Occipital lobe (tissue), 3 donors: ENCODE measurements at places on chromosomes 4 and X.

- no peak for DNase-seq
Observed at GRCh38 chr4:104966349-104967033, 180.2 kb upstream of the TET2 start.

DNA sequence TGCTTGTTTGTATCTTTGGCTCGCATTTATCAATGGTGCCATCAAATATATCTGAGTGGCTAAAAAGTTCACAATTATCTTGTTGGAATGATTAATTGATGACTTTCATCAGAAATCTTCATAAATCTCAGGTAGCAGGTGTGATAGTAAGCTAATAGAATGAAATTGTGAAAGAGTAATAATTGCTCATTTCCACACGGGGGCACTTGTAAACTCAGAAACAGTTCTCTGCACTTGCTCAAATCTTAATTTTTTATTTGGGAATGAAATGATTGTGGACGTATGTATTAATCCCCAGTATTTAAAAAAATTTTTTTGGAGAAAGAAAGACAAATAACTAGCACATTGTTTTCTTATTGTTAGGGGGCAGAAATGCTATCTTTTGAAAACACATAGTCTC, 132.8 kb downstream of the DTHD1 start:
- no peak for DNase-seq

GRCh38 chr4:108651014-108651791, 804 bp downstream of the OSTC start:
- DNase-seq: no peak

GRCh38 chr4:98343626-98344025, 82.4 kb downstream of the RAP1GDS1 start:
- DNase-seq: no peak

DNA sequence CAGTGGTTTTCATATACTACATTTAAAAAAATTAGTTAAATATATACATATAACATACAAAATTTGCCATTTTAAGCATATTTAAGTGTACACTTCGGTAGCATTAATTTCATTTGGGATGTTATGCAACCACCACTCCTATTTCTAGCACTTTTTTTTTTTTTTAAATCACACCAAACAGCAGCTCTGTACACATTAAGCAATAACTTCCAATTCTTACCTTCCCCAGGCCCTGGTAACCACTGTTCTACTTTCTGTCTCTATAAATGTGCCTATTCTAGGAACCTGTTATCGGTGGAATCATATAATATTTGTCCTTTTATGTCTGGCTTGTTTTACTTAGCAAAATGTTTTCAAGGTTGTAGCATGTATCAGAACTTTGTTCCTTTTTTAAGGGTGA, 39.1 kb downstream of the TMEM164 start:
- DNase-seq: no peak

GRCh38 chr4:42397635-42398170, 415 bp downstream of the SHISA3 start:
- DNase-seq: no peak

DNA sequence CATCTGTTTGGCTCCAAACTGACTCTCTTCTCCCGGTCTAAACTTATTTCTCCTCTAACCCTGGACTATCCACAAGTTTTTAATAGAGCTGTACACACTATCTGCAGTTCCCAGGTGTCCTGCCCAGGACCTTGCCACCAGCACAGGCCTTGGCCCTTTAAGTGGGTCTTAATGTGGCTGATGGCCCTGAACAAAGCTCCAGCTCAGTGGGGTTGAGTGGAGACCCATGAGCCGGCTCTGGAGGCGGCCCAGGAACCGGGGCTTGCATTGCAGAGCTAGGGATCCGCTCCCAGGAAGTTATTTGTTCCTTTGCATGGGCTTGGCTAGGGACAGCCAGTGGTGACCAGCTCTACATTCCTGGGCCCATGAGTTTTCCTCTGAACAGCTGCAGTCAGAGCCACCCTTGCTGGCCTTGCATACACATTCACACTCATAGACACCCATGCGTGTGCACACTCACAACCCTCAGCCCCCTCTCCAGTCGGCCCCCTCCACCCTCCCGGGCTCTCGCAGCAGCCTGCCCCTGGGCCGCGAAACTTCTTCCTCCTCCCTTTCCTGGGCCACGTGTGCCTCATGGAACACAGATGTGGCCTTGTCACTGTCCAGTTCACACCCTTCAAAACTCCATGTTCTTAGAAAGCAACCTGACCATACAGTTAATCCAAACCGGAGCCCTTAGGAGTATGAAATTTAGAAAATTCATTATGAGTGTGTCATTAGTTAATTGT, 58.2 kb downstream of the GPR143 start:
- no peak for DNase-seq

DNA sequence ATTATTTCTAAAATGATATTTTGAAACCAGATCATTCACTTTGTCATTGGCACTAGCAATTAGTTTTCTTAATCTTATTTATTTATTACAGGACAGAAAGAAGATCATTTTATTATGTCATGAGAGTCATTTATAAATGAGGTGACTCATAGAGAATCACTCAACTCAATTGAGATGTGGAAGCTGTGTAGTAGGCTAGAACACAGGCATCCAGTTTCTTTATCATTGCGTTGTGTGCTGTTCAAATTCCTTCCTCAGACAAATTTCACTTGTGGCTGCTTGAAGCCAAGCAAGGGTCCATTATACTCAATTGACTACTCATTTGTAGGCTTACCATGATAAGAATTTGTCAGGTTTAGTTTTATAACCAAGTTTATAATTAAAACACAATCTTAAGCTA, 87.6 kb downstream of the MRPL1 start:
- no peak for DNase-seq

- DNase-seq: no peak
Observed at GRCh38 chr4:142383800-142384470, 462.2 kb downstream of the INPP4B start.

- no peak for DNase-seq
Observed at GRCh38 chr4:177190995-177191580, 118.6 kb upstream of the NEIL3 start.

DNA sequence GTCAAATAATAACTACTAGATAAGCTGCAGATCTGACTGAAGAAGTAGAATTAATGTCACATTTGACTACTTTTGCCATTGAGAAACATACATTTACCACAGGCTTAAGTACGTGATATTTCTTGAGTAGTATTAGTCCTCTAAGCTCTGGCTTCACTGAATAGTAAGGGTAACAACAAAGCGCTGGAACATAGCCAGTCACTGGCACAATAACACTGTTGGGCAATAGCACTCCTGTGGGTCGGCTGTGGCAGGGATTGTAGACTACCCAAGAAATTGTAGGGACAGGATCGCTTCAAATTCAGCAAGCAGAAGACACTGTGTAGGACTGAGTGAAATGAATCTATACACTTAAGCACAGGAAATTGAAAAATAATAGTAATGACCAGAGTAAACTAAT, 27.1 kb upstream of the IL15 start:
- no peak for DNase-seq

DNA sequence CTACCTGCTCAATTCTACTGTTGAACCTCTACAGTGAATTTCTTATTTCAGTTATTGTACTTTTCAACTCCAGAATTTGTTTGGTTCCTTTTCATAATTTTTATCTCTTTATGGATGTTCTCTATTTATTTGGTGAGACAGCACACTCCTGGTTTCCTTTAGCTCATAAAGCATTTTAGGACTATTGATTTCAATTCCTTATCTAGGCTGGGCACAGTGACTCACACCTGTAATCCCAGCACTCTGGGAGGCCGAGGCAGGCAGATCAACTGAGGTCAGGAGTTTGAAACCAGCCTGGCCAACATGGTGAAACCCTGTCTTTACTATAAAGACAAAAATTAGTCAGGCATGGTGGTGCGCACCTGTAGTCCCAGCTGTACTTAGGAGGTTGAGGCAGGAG, 57.7 kb downstream of the THOC2 start:
- no peak for DNase-seq

DNA sequence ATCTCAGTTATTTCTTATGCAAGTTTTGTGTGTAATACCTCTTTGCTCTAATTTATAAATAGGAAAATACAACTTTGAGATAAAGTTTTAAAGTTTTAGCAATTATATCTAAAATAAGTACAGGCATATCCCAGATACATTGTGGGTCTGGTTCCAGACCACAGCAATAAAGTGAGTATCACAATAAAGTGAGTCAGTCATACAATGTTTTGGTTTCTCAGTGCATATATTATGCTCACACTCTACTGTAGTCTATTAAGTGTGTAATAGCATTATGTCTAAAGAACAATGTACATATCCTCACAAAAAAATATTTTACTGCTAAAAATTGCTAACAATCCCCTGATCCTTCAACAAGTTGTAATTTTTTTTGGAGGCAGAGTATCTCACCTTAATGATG, 49.2 kb downstream of the ANAPC10 start:
- no peak for DNase-seq

GRCh38 chrX:70481471-70482270, 37.0 kb downstream of the DLG3 start:
- DNase-seq: no peak

- no peak for DNase-seq
Observed at GRCh38 chrX:149312988-149313387, 192.1 kb downstream of the IDS start.

- no peak for DNase-seq
Observed at GRCh38 chrX:15947648-15948317, 93.2 kb upstream of the AP1S2 start.

DNA sequence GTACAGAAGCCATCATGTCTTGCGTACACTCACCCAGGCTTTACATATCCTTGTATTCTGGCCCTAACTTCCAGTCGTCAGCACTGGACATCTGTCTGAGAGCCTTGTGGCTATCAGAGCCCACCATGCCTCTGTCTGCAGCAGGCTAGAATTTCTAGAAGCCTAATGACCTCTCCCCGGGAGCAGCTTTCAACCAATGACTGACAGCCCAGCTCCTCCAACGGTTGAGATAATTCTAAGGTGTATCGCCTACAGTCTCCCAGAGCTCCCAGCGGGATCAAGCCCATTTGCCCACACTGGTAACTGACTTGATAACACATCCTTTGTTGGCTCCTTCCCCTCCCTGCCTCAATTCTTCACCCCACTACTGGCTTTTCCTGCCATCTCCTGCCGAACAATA, 562.8 kb downstream of the BCOR start:
- DNase-seq: no peak

DNA sequence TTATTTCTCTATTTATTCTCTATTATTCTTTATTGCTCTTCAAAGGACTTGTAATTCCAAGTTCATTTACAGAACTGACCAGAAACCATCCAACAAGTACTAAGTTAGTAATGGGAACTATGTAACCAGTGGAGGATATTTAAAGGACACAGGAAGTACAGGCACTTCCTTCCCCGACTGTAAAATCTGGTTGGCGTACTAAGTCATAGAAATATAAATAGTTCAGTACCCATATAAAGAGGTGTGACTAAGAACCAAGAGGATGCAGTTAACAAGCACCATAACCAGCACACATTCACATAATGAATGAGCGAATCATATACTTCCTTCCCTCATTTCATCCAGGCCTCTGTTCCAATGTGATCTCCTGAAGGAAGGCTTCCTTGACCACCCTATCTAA, 3.6 kb upstream of the EIF4E start:
- no peak for DNase-seq

DNA sequence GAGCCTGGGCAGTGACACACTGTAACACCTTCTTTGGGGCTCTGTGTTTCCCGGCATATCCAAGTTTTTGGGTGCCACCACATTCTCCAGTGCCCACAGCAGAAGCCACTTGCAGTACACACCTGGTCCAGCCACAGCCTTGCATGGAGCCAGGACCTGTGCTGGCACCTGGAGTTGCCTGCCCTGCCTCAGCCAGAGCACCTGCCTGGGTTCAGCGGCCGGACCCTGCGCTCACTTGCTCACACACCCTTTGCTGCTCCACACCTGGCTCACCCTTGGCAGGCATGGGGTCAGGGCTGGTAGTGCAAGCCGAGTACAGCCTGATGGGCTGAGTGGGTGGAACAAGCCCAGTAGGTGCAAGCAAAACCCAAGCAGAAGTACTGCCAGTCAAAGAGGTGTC, 1511.1 kb downstream of the TECRL start:
- no peak for DNase-seq

DNA sequence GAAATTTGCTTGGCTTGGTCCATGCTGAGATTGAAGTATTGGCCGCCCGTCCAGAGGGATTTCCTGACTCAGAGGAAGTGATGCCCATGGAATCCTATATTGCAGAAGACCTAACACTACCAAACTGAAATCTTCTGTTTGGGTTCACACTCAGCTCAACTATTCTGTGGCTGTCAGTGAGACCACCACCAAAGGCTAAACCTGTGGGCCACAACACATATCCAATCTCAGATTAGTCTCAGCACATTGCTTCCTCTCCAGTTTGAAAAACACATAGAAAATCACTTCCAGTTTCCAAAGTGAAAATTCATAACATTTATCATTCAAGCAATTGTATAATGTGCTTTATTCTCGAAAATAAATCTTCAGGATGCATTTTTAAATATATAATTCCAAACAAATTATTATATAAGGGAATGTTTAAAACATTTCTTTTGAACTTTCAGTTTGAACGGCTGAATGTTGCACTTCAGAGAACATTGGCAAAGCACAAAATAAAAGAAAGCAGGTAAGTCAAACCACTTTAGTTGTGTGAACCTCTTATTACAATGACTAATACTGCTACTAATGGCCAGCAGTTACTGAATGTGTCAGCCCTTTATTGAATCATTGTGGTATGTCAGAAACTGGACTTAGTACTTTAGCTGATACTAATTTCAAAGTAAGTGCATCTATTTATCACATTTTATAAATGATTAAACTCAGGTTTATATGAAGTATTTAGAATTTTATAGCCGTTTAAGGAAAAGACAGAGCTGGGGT, 37.0 kb downstream of the GUCY1A1 start:
- no peak for DNase-seq

DNA sequence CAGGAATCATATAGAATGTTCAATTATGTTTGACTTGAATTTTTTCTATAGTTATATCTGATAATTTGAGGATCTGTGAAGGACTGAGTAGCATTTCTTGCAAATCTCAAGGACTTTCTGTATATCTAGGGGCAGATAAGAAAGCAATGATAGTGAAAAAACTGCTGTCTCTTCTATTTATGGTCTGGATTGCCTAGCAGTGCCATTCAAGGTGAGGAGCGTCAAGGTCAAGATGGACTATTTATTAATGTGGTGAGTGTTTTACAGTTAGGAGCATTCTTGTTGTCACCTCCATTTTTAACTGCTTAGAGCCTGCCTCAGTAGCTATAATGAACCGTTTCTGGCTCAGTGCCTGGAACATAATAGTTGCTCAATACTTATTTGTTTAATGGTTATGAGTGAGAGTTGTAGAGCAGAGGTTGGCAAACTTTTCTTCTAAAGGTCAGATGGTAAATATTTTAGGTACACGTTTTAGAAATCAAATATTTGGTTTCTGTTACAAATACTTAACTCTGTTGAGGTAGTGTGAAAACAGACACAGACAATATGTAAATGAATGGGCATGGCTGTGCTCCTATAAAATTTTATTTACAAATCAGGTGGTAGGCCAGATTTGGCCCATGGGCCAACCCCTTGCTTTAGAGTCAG, 523.2 kb upstream of the IGFBP7 start:
- no peak for DNase-seq

- peak; percentile 12 for DNase-seq
Observed at GRCh38 chrX:41275661-41276609, 58.0 kb upstream of the DDX3X start.

GRCh38 chr4:102061133-102061532, 270.6 kb downstream of the BANK1 start:
- DNase-seq: no peak

- no peak for DNase-seq
Observed at GRCh38 chr4:41215969-41216293, 1.6 kb upstream of the APBB2 start.
